Left lung (tissue), 14 donors: ENCODE measurements at places on chromosomes 2 and 18. TPM values are rescaled to one million over a fixed set of nuclear protein-coding genes. Genes with fewer than 3 reads are reported as not detected.

- no peak for DNase-seq
Observed at GRCh38 chr2:37895140-37895539, 29.9 kb upstream of the RMDN2 start.

GRCh38 chr2:100260712-100261620, 61.3 kb downstream of the LONRF2 start:
- peak; percentile 91 for DNase-seq

GRCh38 chr2:23399674-23400261, 14.8 kb downstream of the KLHL29 start:
- no peak for DNase-seq

DNA sequence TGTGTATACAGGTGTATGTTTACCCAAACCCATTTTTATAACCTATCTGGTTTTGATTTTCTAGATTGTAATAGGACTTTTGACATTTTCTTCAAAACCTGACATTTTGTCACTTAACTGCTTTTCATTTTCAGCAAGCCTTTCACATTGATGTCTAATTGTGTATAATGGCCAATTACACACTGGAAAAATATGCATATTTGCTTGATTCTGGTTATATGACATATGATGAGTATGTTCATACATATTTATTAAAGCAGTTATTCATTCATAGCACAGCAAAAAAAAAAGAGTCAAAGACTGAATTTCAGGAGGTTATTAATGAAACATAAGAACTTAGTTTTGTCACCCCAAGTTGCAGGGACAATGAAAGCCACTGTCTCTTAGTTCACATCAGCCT, 307.7 kb upstream of the TNP1 start:
- DNase-seq, result no peak

DNA sequence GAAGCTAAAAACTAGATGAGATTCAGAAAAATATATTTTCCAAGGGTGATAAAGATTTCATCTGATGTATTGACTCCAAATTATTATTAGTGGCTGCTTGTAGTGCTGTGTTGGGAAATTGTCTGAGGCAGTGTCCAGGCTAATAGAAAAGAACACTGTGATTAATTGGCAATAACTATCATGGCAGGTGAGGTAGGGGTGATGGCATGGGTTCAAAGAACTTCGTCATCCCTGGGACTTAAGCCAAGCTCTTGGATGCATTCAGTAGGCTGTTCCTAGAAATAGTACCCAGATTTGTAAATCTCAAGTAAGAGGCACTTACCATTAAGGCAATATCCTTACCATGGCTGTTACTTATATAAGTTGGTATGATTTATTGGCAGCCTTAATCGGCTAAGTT, 13.2 kb upstream of the RAPGEF4 start:
- no peak for DNase-seq

DNA sequence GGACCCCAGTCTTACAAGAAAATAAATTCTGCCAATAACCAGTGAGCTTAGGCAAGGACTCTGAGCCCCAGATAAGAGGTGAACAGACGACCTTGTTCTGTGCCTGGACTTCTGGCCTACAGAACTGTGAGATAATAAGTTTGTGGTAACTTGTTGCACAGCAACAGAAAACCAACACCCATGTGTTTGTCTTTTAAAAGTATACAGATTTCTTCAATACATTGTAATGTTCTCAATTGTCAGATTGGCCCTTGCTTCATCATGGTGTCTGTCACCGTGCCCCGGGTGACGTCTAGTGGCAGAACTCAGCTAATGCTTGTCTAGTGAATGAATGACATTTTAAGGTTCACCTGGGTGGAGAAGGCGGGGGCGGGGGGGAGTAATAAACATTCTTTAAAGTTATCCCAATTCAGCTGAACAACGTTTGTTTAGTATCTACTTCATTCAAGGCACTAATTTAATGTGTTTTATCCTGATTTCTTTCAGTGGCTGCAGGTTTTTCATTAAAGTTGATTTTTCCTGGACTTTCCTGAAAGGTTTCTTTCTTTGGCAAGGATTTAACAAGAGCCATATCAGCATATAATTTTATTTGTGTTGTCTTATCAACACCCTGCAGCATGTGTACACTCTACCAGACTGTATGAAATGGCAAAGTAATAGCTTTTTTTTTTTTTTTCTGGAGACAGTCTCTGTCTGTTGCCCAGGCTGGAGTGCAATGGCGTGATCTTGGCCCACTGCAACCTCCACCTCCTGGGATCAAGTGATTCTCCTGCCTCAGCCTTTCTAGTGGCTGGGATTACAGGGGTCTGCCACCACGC, 123.8 kb upstream of the DLX2 start:
- no peak for DNase-seq

DNA sequence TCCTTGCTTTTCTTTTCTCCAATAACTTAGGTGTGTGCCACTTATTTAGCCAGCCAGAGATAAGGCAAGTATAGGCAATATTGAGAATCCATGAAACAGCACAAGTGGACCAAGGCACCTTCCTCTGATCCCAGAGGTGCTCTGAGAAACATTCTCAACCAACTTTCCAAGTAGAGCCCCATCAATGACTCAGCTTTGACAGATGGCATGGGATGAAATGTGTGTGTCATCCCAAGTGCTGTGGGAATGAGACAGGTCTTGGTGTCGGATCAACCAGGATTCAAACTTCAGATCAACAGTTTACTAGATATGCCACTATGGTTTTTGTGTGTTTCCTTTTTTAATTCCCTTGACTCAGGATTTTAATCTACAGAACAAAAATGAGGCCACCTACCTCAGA, 164.0 kb downstream of the GRB14 start:
- no peak for DNase-seq

- peak; percentile 92 for DNase-seq
Observed at GRCh38 chr2:240557808-240558207, at the start of gene ANKMY1. Gene ANKMY1 (minus strand): TSS chr2:240557988. CDS start chr2:240557335, 653 bp downstream.

DNA sequence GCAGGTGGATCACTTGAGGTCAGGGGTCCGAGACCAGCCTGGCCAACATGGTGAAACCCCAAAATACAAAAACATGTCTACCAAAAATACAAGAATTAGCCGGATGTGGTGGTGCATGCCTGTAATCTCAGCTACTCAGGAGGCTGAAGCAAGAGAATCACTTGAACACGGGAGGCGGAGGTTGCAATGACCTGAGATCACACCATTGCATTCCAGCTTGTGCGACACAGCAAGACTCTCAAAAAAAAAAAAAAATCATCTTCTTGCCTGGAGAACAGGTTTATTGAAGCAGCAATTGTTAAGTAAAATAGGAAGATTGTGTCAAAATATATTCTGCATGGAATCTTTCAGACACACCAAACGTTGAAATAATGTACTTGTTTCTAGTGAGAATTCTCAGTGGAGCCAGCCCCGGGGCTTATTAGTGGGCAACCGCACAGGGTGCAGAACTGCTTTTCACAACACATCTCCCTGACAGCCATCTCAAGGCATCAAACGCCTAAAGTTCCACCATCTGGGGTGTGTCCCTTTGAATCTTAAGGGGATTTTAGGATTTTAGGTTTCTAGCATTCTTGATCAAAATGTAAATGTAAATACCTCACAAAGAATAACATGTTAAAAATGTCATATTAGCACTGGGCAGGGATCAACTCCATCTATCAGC, 28.6 kb upstream of the PPP4R1 start:
- DNase-seq, result no peak

DNA sequence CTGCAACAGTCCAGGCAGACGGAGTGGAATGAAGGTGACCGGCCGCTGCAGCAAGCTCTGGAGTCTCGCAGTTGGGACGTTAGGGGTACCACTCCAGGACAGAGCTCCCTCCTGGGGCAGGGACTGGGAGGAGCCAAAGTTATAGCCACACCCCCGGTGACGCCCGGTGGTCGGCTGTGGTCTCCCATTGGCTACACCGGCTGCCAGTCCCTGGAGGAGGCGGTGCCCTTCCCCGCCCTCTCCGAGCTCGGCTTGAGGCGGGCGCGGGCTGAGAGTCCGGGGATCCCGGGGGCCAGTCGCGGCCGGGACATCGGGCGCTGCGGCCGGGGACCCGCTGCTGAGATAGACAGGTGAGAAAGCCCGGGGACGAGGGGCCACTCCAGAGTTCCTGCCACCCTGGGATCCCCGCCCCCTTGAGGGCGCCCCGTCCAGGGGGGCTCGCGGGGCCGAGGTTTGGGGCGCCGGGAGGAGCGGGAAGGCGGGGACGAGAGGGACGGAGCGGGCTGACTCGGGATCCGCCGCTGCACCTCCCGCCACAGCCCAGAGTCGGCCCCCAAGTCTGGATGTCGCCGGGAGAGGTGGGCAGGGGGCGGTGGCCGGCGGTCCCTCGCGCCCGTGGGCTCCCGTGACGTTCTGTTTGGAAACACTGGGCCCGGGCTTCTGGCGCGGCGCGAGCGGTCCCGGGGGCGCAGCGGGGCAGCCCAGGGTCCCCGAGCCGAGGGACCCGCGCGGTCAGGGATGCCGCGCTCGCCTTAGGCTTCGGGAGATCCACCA, at the start of gene PLEKHH2:
Gene PLEKHH2 (plus strand): TSS at position 231 of the 774 bp plus-strand sequence. CDS start 7,414 bp downstream, outside the sequence.
- DNase-seq, result peak; percentile 91

GRCh38 chr2:241760301-241760771, 16.3 kb upstream of the GAL3ST2 start:
- DNase-seq, result no peak

- no peak for DNase-seq
Observed at GRCh38 chr2:83459456-83459855, 999.6 kb downstream of the SUCLG1 start.

GRCh38 chr2:226694149-226694548, 105.5 kb downstream of the IRS1 start:
- DNase-seq, result no peak

DNA sequence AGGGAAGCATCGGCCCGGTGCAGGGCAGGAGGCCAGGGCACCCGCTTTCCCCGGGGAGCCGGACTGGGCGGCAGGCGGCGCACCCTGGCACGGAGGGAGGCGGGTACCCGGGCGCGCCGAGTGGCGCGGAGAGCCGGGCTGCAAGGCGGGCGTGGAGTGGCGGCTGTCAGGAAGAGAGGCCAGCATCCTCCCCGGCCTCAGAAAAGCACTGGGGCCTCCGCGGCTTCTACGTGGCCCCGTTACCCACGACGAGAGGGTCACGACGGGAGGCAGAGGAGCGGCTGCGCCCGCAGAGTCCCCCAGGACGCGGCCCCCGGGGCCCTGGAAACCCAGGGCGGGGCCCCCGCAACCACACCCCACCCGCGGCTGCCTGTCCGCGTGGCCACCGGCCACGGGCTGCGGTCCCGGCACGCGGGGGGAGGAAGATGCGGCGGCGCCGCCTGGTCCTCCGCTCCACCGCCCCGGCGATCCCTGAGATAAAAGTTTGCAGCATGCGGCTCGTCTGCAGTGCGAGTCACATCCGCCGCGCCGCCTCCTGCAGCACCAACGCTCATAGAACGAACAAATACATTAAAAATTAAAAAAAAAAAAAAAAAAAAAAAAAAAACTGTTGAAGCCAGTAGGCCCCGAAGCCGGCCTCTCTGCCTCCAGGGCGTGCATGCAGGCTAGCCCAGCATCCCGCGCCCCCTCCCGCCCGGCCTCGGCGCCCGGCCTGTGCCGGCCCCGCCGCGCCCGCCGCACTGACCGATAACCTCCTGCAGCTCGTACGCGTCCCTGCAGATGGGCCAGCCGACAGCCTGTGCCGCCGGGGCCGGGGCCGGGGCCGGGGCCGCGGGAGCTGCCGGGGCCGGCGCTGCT, 683 bp downstream of the STK39 start:
- peak; percentile 79 for DNase-seq

DNA sequence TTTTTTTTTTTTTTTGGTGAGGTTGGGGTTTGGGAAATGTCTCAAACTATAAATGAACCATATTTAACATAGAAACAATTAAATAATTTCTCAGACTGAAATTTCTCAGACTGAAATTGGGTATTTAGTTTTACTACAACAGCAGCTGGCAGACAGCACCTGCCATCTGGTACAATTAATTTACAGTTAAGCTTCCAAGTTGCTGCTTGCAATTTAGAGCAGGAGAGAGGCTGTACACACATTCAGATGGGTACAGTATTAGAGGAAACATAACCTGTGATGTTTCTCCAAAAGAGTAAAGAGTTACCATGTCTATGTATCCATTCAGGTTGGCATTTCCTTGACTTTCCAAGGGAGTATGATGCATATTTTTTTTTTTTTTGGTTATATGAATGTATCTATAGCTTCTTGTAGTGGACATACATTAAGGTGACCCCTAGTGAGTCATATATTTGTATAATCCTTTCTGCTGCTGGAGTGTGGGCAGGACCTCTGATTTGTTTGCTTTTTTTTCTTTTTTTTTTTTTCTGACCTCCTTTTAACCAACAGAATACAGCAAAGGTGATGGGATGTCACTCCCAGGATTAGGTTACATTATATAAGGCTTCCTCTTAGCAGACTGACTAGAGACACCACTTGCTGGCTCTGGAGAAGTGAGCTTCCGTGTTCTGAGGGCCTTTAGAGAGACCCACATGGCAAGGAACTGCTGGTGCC, 201.7 kb downstream of the PTH2R start:
- no peak for DNase-seq

- peak; percentile 19 for DNase-seq
Observed at GRCh38 chr2:197777823-197778407, 7.2 kb downstream of the BOLL start.

GRCh38 chr18:75864816-75865215, 437.3 kb upstream of the SMIM21 start:
- no peak for DNase-seq

GRCh38 chr2:42136782-42137124, 32.4 kb upstream of the EML4 start:
- DNase-seq, result no peak

- peak; percentile 28 for DNase-seq
Observed at GRCh38 chr2:237968048-237968862, 1.4 kb downstream of the UBE2F start.

DNA sequence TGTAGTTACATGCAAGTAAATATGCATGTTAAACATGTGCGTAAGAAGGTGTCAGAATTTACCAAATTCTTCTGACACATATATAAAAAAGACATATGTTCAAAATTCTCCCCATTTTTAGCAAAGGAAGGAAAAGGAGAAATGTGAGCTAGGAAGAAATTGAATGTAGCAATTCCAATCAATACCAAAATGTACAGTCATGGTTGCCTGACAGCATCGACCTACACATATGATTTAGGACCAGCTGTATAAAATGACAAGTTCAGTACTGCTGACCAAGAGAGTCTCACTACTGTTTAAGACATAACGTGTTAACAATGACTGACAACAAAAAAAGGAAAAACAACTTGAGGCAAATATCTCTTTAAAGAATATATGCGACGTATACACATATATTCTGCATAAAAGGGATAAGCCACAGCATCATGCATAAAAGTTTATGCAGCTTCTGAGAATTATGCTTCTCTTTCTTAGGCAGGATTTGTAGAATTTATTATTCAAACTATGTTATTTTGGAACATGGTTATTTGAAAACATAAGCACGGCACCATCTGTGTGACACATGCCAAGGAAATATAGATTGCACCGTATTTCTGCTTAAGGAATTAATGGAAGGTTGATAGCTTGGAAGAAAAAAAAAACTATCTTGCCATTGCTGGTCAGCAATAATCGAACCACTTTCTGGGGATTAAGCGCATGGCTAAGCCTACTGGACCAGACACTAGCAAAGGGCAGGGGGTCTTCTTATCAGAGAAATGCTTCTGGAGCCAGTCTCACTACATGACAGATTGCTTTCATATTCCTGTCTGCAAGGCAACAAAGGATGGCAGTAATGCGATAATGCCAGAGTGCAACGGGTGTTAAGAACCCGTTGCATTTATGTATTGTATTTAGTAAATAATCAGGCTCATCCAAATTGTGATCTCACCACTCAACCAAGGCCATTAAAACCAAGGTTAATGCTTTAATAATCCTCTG, 154.0 kb downstream of the WDPCP start:
- DNase-seq, result no peak

ALK gene
- 0.65 TPM for total RNA-seq

ME2 gene
- total RNA-seq, result 43.4 TPM

FZD7 gene
- 11.1 TPM for total RNA-seq

ATP6V1B1 gene
- total RNA-seq, result 0.76 TPM

TMEM87B gene
- total RNA-seq, result 36.8 TPM

MERTK gene
- 42.8 TPM for total RNA-seq

FOXD4L1 gene
- total RNA-seq, result 0.17 TPM

BOLL gene
- not detected for total RNA-seq

MALL gene
- 288 TPM for total RNA-seq
